M059J (cell line): ENCODE measurements at places on chromosomes 7 and 10. TPM values are rescaled to one million over a fixed set of nuclear protein-coding genes. Genes with fewer than 3 reads are reported as not detected.

GPER1 gene
- total RNA-seq: 0.22 and 0.25 TPM in 2 replicates

- DNase-seq: no peak
These were observed 8.3 kb downstream of the IQCE start for GRCh38 chr7:2566890-2567678.

ZWINT gene
- 141 and 177 TPM in 2 replicates for total RNA-seq

- DNase-seq: peak; percentile 64
These were observed 58.5 kb downstream of the ABCB4 start for GRCh38 chr7:87416682-87417587.

GRCh38 chr7:77580762-77581350 is 43.8 kb downstream of the PTPN12 start:
- DNase-seq: no peak

GRCh38 chr7:147659036-147659995 is 931.2 kb upstream of the C7orf33 start:
- no peak for DNase-seq
